Activated CD8-positive, alpha-beta memory T cell treated with anti-CD3 and anti-CD28 coated beads for 1 hour (primary cell): ENCODE measurements at places on chromosomes 7 and 10.

DNA sequence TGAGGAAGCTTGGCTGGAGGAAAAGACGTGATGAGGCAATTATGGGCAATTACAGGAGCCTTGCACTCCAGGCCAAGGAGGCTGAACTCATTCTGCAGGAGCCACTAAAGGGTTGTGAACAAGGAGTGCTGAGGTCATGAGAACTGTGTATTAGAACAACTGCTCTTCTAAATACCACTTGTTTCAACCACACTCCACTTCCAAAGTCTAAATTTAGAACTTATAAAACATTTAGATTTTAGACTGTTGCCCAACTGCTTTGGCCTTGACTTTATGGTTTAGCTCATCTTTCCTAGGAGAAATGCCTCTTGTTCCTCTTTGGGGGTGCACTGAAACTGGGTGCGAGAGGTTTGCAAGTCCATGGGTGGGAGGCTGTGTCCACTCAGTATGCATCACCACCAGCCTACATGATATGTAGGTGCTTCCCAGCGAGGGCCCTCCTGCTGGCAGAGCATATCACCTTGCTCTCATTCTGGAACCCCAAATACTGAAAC lies 199.7 kb upstream of the AOAH start:
- DNase-seq = no peak

- DNase-seq = no peak
These were observed 35.5 kb downstream of the DLD start for GRCh38 chr7:107926481-107926880.

DNA sequence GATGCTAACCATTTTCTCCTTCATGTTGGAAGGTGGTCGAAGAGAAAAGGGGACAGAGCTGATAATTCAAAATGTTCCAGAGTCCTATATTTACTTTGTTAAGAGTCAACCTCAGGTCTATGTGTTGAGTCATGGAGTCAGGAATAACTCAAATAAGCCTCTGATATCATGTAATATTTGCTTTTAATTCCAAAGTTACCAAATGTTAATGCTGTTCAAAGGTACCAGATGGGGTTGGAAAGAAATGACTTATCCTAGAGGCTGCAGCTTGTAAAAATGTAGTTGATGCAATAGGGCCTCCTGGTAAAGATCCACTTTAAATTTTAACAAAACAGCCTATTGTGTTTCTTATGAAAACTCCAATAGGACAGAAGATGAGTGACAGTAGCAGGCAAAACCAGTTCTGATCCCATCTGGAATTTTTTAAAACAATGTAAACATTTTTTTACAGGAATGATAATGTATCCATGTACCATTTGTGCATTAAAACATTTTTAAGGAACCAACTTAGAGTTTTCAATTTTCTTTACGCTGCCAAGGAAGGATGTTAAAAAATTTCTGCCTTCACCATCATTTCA lies 218.2 kb downstream of the ANK3 start:
- no peak for DNase-seq

DNA sequence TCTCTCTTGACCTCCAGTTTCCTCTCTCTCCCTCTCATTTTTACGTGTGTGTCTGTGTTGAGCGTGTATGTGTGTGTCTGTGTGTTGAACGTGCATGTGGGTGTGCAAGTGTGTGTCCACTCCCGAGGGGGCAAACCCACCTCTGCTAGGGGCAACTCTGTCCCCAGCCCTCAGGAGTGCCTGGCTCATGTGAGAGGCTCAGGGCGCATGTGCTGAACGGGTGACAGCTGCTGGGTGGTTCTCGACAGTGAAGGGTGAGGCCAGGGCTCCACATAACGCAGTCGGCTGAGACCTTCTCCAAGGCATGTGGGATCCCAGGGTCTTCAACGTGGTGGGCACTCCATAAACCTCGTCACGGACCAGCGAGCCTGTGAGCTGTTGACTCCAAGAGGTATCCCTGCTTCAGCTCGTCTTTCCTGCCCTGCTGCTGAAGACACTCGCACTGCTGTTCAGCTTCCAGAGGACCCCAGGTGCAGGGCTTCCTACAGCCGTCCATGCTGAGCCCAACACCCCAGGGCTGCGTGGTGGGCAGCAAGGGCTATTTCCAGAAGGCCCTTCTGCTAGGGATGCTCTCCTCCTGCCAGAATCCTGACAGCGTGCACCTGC lies 361.6 kb upstream of the SHH start:
- DNase-seq = no peak

DNA sequence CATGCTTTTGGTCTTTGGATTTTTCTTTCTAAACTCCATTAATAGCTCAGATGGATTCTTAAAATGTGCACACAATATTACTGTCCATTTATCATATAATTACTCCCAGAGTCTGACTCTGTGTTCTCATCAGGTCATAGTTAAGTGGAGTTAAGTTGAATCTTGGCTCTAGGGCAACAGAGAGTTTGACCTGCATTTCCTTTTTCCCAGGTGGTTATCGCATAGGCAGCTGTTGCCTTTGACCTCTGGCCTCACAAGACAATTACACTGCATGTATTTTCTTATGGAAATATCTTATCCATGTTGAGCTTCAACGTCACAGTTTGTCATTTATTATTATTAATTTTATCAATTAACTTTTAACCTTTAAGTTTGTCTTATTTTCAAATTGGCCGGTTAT lies 237.5 kb upstream of the HGF start:
- no peak for DNase-seq

GRCh38 chr7:85489498-85489897 lies 302.6 kb upstream of the SEMA3D start:
- no peak for DNase-seq

DNA sequence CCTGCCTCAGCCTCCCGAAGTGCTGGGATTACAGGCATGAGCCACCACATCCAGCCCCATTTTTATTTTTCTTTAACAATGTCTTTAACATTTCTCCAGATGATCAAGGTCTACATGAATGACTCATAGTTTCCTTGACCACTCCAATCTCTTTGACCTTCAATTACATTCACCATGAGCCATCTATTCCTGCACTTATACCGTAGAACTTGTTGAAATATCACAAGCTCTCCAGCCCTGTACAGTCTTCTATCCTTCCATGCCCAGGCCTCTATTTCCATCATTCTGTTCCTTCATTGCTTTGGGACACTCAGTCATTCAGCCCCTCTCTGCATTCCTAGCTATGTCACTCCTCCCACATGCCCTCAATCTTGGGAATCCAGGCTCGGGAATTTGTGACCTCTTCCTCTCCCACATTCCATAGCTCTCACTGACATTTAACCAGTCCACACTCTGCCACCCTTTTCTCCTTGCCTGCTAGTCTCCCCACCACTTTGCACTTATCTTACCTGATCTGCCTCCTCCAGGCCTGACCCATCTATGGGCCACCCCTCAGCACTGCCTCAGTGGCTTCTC lies 151.8 kb upstream of the STK17A start:
- no peak for DNase-seq

- no peak for DNase-seq
These were observed 193.5 kb downstream of the MGMT start for GRCh38 chr10:129660569-129660968.

DNA sequence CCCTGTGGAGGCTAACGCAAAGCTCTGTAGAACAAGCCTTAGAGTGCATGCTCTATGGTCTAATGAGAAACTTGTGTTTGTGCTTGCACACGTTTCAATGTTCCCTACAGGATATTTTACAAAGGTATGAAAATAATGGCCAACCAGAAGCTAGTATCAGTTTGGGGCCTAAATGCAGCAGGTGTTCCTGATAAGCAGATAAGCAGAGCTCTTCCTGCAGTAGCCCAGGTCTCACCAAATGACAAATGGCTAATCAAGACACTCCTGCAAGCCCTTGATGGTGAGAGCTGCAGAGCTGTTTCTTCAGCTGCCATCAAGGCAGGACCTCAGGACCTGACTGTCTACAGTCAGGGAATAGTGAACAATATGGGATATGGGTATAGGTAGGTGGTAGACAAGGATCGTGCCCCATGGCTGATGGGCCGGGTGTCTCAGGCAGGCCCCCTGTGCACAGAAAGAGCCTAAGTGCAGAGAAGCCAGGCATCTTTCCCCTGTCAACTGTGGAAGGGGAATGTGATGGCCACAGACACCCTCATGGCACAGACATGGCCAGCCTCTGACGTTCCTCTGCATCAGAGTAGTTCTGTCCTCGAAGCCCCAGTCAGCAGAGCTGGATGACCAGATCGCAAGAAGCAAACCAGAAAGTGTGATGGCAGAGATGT lies 23.2 kb upstream of the RASSF4 start:
- DNase-seq = no peak

- no peak for DNase-seq
These were observed 44.6 kb upstream of the VDAC2 start for GRCh38 chr10:75165684-75166622.

DNA sequence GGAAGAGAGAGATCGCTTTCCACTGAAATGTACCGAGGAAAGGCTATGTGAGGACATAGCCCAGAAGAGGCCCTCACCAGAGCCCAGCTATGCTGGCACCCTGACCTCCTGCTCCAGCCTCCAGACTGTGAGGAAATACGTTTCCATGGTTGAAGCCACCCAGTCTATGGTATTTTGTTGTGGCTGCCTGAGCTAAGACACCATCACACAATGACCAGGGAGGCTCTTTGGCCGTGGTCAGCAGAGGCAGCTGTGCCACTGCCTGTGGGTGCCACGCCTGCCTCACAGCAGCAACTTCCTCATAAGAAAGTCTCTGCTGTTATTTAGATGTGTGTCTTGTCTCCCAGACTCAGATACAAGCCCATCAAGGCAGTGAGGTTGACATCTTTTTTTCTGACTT lies 182.7 kb upstream of the PLXNA4 start:
- DNase-seq = no peak

- DNase-seq = no peak
These were observed 98.7 kb downstream of the SVOPL start for GRCh38 chr7:138602451-138602850.

DNA sequence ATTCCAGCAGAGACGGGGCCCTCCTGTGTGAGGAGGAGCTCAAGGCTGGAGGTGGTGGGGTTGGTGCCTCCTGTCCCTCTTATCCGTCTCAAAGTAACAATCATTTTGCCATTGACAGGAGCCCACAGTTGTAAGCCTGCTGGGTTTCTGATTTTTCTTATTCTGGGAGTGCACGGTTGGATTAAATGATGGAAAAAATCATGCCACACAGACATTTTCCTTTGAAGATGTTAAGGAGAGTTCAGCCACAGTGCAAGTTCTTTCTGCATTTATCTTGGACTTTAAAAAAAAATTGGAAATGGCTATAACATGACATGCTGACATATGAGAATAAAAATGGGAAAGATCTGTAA lies 8.4 kb upstream of the LYZL1 start:
- no peak for DNase-seq

DNA sequence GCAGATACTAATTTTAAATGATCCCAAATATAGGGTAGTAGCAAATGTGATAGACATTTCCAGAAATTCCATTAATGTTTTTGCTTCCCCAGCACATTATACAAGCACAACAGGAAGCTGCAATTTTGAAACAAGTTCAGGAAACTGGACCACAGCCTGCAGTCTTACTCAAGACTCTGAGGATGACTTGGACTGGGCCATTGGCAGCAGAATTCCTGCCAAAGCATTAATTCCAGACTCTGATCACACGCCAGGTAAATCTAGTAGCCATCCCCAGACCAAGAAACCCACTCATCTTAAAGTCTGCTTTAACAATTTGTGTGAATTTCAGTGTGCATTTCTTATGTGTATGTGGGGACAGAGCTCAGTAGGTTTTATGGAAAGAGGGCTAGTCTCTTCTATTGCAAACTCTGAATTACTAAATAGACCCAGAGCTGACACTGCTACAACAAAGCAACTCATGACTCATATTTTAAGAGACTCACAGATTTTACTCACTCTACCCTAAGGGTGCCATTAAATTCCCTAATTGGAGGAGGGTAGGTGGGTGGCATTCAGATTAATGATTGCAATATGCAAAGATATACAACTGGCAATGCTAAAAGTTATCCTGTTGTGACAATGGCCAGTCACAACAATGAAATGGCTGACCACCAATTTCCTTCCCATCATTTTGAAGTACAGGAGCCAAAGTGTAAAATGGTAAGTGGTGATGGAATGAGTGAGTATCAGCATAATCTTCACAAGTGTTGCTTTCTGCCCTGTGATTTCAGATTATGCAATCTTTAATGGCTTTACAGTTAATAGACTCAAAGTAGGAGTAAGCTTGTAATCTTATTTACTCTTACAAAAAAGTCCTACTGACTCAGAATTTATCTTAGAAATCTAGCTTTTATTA lies 317.6 kb upstream of the PLXDC2 start:
- no peak for DNase-seq

DNA sequence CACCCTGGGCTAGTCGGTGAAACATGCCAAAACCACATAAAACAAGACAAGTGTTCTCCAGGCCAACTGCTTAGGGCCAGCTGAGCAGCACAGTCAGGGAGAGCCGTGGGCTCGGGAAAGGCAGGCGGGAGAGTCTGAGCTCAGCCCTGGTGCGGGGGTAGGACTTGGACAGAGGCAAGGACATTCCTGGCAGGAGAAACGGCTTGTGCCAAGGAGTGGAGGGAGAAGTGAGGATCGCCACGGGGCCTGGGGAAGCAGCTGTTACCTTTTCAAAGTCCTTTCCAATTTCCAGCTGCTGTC lies 4.2 kb downstream of the ELN start:
- no peak for DNase-seq

DNA sequence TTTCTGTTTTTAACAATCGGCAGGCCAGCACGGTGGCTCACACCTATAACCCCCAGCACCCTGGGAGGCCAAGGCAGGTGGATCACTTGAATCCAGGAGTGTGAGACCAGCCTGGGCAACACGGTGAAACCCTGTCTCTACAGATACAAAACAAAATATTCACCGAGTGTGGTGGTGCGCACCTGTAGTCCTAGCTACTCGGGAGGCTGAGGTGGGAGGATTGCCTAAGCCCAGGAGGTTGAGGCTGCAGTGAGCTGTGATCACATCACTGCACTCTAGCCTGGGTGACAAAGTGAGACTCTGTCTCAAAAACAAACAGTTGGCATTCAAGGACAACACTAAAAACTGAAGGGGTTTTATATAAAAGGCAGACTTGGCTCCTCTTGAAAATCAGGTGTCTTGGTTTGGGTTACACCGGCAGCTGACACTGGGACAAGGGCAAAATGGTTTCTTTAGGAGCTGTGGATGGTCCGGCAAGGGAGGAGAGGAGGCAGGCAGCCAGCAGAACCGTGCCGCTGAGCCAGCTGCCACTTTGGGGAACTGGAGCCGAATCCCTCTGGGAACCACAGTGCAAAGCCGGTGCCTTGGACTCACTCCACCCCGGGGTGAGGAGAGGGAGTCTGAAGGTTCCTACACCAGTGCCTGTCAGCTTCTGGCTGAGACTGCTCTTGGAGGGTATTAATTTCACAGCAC lies 52.6 kb downstream of the CHST3 start:
- DNase-seq = no peak

- no peak for DNase-seq
These were observed 98.4 kb downstream of the PIP4K2A start for GRCh38 chr10:22615819-22616499.
